ENCODE measurements at places on chromosomes 2 and 18.

- no peak for DNase-seq
Observed at GRCh38 chr2:61356958-61357350, 113.9 kb downstream of the USP34 start.

- DNase-seq: no peak
Observed at GRCh38 chr18:7735196-7735595, 168.1 kb downstream of the PTPRM start.

GRCh38 chr18:62264984-62265383, 60.1 kb upstream of the TNFRSF11A start:
- no peak for DNase-seq

DNA sequence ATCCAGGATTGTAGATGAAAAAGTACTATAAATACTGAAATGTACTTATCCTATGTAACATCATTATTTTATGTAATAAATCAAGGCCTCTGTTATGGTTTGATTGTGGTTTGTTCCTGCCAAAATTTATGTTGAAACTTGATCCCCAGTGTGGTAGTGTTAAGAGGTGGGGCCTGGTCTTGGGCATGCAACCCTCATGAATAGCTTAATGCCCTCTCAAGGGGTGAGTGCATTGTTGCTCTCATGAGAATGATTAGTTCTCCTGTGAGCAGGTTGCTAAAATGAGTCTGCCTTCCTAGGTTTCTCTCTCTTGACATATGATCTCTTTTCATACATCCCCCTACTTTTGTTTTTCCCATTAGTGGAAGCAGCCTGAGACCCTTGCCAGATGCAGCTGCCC, 915.4 kb downstream of the TSN start:
- no peak for DNase-seq

DNA sequence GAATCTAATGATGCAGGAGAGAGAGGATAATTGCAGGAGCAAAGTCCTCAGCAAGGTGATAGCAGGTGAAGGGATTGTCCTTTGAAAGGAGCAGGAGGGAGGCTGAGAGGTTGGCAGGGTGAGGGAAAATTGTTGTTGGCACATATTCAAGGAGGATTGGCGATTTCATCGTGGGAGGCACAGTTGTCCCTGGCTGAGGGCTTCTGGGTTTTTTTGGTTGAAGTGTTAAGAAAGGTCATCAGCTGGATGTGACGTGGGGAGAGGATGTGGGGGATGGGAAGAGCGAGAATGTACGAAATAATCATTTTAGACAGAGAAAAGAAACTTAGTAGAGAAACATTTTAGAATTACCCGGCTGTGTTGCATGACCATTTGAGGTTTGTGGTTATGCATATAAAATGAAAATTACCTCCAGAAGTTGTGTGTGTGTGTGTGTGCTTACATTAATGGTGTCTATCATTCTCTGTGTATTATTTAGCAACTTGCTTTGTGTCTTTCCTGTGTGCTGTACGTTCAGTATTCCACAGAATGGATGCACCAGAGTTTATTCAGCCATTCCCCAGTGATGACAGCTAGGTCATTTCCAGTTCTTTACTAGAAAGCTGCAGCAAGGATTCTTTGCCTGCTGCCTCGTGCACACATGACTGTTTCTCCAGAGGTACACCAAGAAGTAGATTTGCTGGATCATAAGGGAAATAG, 67.6 kb downstream of the SDC1 start:
- no peak for DNase-seq

DNA sequence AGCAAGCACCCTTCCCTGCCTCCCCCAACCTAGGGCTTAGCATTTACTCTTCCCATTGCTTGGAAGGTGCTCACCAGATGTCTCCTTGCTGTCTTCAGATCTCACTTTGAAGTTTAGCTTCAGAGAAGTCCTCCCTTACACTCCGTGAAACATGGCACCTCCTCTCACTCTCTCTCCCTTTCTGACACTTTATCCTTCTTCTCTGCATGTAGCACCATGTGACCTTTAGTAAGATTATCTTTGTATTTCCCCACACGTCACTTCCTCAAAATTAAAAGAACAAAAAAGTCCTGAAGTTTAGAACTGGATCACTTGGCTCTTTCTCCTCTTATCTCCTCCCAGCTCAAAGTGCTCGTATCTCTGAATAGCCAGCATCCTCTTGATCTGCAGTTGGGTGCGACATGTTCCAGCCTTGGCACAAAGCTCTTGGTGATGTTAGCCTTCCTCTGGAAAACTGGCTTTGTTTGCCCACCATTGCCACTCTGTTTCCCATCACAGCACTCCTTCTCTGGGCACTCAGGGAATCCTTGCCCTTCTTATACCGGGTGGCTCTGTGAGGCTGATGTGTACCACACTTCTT, 40.6 kb upstream of the EPAS1 start:
- DNase-seq: no peak

- DNase-seq: no peak
Observed at GRCh38 chr2:239657992-239658391, 257.2 kb upstream of the HDAC4 start.

GRCh38 chr2:218278531-218279360, 8.4 kb downstream of the PNKD start:
- no peak for DNase-seq

GRCh38 chr2:108616751-108617161, 82.5 kb downstream of the LIMS1 start:
- DNase-seq: no peak

DNA sequence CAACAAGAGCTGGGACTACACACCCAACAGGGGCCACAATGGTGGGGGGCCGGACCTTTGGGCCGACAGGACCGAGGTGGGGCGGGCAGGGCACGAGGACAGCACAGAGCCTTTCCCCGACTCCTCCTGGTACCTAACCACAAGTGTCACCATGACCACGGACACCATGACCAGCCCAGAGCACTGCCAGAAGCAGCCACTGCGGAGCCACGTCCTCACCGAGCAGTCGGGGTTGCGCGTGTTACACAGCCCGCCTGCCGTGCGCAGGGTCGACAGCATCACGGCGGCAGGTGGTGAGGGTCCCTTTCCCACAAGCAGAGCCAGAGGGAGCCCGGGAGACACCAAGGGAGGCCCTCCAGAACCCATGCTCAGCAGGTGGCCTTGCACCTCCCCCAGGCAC, 119.5 kb downstream of the MTCL1 start:
- no peak for DNase-seq

DNA sequence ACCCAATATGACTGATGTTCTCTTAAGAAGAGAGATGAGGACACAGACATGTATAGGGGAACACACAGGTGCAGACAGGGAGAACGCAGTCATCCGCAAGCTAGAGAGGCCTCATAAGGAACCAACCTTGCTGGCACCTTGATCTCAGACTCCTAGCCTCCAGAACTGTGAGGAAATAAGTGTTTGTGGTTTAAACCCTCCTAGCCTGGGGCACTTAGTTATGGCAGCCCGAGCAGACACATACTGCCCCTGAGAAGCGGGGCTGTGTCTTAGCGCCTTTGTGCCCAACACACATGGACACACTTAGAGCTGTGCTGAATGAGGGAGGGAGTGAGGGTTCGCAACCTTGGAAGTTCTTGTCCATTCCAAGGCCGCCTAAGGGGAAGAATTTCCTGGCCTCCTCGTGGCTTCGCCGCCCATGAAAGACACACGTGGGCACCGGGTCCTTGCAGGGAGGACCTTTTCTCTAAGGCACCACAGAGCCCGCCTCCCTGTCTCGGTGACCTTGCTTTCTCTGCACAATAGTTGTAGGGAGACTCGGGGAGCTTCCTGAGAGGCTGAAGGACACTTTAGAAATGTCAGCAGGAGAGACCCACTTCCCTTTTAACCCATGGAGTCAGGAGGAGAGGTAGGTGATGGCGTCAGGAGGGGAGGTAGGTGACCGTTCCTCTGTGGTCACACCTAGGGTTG, 224.5 kb upstream of the HDAC4 start:
- no peak for DNase-seq

DNA sequence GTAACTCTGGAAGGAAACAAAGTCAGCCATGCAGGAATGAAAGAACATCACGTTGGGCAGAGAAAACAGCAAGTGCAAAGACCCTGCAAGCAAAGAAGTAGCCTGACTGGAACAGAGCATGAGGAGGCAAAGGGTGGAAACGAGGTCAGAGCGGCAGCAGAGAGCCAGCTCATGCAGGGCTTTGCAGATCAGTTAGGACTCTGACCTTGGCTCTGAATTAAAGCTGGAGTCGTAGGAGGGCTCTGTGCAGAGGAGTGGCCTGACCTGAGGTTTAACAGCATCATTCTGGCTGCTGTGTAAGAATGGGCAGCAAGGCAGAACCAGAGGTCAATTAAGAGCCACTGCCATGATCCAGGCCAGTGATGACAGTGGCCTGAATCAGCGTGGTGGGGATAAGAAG, 220.7 kb downstream of the PRKCE start:
- DNase-seq: no peak

- no peak for DNase-seq
Observed at GRCh38 chr2:200405599-200406298, 99.3 kb downstream of the SPATS2L start.

DNA sequence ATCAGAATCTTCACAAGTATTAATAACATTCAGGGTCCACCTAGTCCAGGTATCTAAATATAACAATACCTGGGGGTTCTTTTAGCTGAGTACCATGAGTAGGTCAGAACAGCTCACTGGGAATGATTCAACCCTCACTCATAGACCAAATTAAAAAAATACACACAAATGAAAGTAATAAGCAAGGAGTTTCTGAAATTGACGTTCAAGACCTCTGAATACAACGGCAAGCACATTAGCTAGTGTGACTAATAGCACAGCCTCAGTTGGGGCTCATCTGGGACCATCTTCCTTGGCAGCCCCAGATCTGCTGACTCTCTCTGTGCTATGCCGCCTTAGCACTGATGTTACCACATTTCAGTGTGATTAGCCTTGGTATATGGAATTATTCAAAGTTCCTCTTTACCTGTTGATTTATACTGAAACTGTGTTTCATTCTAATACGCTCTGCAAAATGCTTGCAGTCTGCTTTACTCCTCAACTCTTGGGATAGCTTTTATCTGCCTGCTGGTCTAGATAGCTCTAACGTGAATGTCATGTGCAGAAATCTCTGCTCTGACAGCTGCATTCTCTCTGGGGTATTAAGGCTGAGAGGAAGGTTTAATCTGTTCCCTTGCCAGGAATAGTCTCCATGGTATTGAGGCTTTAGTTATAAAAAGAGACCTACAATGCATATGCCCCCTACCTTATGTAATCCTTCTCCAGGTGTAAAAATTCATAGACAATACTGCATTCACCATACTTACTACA, 153.3 kb downstream of the METTL4 start:
- DNase-seq: no peak

GRCh38 chr2:38105922-38106321, 30.0 kb upstream of the CYP1B1 start:
- no peak for DNase-seq

DNA sequence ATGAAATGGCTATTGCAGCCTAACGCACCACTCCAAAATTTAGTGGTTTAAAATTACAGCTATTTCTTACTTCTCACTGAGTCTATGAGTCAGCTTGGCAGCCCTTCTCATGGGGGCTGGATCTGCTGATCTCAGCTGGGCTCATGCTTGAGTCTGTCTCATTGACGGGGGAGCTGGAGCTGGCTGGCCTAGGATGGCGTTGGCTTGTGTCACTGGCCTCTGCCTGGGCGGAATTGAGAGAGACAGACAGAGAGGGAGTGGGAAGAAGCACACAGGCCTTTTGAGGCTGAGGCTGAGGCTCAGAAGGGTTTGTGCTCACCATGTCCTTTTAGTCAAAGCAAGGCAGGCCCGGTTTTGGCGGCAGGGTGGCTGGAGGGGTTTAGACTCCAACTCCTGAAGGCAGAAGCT, 412.1 kb upstream of the MYT1L start:
- no peak for DNase-seq

DNA sequence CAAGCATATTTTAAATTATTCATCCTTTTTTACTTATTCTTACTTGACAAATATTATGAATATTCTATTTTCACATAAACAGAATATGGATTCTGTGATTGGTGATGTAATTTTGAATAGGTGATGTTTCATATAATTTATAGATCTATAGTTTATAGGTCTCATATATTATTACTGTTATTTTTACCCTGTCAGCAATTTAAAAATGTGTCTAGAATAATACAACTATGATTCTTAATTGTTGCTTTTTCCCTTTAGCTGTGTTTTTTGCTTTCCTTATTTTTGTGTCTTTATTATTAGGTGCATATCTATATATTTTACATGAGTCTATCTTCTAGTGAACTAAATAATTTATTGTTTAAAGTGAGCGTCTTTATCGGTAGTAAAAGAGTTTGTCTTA, 226.7 kb upstream of the FSIP2 start:
- no peak for DNase-seq

Data from dorsolateral prefrontal cortex (tissue), 122 donors.